ENCODE measurements at places on chromosomes 7 and 10. TPM values are rescaled to one million over a fixed set of nuclear protein-coding genes. Genes with fewer than 3 reads are reported as not detected.

DNA sequence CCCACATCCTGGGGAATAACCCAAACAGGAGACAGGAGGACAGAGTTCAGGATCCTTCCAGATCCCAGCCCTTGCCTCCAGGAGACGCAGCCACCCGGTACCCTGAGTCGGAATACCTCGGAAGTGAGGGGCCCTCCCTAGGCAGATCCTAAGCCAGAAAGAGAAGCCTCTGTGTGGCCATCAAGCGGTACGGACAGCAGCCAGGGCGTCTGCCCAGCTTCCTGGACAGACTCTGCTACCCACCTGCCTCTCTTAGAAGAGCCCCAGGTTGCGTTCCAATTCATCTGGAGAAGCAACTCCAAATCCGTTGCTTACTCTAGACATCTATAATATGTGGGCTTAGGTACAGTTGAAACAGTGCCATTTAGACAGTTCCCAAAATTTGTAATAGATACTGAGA, 220.2 kb upstream of the SH2B2 start:
- no peak for DNase-seq

GRCh38 chr7:38066391-38066790, 111.7 kb upstream of the STARD3NL start:
- DNase-seq, result no peak

GRCh38 chr10:103850572-103850895, 4.8 kb downstream of the SH3PXD2A start:
- DNase-seq, result no peak

GRCh38 chr10:67171970-67172369, 246.1 kb downstream of the LRRTM3 start:
- DNase-seq, result no peak

- no peak for DNase-seq
These were observed 99.6 kb upstream of the CCNY start for GRCh38 chr10:35236739-35237138.

DNA sequence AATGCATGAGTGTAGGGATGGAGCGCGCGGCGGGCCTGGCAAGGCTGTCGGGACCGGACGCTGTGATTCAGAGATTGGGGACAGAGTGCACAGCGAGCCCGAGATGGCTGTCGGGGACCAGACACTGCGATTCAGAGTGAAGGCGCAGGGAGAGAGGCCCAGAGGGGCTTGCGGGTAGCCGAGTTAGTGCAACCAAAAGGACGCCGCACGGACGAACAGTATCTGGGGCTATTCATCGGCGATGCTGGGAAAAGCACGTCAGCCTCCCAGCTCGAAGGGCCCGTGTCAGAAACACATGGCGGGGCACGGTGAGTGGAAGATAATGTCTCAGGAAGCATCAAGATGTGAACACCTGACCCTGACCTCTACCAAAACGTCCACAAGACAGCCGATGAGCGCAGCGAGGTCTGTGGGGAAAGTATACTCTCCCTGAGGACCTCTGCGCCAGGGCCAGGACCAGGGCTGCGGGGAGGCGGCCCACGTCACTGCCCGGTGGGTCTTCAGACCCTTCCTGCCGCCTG, 215.8 kb downstream of the ZMYND11 start:
- DNase-seq, result no peak

DNA sequence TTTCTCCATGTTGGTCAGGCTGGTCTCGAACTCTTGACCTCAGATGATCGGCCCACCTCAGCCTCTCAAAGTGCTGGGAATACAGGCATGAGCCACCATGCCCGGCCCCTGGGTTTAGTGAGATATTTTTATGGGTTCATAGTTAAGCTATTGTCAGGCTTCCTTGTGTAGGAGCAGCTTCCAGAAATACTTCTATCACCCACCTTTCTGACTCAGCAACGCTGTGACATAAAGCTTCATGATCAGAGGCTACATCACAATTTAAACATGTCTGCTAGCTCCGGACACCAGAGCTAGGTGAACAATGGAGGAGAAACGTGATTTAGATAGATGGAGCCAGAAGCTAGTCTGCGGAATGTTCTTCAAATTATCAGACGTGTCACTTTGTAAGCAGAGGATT, 295.8 kb upstream of the LYZL1 start:
- DNase-seq, result no peak

DNA sequence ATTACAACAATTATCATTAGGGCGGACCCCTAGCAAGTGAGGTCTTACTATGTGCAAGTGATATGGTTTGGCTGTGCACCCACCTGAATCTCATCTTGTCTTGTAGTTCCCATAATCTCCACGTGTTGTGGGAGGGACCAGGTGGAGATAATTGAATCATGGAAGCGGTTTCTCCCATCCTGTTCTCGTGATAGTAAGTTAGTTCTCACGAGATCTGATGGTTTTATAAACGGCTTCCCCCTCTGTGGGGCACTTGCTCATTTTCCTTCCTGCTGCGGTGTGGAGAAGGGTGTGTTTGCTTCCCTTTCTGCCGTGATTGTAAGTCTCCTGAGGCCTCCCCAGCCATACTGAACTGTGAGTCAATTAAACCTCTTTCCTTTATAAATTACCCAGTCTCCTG, 96.1 kb upstream of the CDK6 start:
- no peak for DNase-seq

GRCh38 chr10:126350216-126350992, 37.9 kb downstream of the ADAM12 start:
- DNase-seq, result peak; percentile 52

- DNase-seq, result no peak
These were observed 193.1 kb downstream of the WDR37 start for GRCh38 chr10:1249142-1249920.

DNA sequence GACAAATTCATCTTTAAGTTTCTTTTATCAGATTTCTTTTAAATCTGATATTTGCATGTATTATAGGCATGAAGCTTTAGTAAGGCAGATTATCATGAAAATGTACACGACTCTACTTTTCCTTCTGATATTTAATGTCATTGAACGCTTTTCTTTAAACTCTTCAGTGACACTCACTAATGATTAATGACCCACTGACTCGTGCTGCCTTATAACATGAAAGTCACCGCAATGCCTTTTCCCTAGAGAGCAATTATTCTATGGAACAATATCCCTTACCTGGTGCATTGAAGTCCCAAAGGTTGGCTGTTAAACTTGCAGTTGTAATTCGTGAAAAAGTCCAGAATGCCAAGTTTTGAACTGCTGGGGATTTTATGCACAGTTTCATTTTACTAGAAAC, 33.4 kb upstream of the HGF start:
- DNase-seq, result no peak

DNA sequence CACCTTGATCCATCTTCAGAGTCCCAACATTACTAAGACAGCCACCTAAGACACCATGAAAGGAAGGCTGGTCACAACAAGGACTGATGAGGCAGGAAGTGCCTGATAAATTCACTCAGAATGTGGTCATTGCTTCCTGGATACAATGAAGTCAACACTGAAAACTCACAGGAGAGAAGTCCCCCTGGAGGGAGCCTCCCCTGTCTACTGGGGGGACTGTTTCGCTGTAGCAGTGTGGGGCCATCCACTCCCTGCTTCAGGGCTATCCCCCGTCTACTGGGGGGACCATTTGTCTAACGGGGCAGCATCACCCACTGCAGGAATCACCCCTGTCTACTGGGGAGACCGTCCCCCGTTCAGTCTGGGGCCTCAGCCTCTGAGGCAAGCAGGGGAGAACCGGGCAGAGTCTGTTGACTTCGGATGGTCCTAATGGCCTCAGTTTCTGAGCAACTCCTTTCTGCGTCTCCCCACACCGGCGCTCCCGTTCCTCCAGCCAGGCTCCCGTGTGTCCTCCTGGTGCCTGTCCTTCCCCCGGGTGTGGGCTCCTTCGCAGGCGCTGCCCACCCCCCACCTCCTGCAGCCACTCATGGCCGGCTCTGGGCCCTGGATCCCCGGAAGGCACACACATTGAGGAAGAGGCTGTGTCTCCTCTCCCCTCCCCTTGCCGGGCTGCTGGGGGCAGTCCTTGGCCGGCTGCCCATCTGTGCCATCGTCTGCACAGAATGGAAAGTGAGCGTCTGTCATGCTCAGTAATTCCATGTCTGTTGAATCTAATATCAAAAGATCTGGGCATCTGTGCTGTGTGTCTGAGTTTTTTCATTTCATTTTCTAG, 59.9 kb upstream of the DNAJB6 start:
- peak; percentile 72 for DNase-seq

DNA sequence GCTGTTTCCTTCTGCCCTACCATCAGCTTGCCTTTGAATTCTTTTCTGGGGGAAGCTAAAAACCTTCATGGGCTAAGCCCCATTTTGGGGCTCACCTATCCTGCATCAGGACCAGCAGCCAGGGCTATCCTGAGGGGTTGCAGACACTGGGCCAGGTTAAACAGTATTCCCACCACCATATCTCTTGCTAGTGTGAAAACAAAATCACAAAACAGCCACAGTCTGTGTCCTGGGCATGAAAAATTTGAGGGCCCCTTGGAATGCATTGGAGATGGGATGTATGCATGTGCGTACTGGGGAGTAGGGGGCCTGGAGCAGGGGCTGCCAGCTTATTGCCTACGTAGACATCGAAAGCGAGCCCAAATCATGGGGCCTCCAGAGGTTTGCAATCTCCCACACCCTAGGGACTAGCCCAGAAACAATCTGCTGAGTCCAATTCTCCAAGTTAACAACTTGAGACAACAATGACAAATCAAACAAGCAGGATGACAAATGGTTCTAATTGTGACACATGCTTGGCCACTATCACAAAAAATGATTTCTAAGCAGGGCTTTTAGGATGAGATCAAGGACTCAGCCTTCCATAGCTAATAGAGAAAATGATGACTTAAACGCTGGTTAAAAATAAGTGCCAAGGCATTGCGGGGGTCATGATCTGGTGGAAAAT, 557.1 kb downstream of the KCNMA1 start:
- DNase-seq, result no peak

DNA sequence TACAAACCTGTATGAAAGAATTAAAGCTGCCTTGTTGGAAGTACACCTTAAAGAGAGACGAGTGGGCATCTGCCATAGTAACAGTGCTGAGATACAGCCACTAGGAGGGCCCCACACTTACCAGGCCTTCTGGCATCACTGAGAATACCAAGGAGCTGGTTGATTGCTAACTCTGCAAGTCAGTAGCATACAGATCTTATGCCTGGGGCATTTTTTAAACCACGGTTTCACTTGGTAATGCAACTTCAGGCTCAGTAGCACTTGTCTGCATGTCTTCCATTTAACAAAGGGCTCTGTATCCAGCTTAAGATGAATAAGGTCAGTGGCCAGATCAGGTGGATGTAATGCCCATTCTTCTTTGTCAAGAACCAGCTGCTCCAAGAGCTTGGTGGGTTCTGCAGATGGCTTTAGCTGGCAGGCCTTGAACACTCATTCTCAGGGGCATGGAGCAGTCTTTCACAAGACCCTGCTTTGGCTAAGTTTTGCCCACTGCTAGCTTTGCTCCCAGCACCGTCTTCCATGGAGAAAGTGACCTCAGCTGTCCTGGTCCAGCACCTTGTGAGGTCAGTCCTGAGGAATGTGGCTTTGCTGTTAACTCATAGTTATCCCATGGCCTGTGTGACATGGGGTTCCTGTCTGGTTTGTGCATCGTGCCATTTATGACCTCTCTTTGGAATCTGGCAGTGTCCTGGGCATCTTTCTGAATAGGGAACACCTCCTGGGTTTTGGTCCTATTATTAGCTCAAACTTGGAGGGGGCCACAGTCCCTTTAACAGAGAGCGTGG, 68.1 kb downstream of the BMPER start:
- no peak for DNase-seq

DNA sequence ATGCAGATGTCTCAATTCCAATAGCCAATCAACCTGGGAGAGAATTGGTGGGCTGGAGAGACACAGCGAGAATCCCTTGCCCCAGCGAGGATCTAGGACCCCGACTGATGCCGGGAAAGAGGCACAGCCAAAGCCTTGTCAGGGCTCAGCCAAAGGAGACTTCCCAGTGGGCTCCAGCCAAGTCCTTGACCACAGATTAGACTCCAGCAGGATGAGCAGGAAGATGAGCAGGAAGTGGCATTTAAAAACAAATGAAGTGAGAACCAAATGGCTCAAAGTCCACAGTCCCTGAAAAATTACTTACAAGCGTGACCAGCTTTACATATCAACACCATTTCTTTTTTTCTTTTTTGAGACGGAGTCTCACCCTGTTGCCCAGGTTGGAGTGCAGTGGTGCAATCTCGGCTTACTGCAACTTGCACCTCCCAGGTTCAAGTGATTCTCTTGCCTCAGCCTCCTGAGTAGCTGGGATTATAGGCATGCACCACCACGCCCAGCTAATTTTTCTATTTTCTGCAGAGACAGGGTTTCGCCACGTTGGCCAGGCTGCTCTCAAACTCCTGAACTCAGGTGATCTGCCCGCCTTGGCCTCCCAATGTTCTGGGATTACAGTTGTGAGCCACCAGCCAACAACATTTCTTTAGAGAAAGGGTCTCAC, 40.2 kb downstream of the CTBP2 start:
- DNase-seq, result no peak

- DNase-seq, result no peak
These were observed 148.6 kb upstream of the PDE1C start for GRCh38 chr7:32218741-32219288.

- no peak for DNase-seq
These were observed 119.3 kb downstream of the FAM53B start for GRCh38 chr10:124624895-124625294.

DNA sequence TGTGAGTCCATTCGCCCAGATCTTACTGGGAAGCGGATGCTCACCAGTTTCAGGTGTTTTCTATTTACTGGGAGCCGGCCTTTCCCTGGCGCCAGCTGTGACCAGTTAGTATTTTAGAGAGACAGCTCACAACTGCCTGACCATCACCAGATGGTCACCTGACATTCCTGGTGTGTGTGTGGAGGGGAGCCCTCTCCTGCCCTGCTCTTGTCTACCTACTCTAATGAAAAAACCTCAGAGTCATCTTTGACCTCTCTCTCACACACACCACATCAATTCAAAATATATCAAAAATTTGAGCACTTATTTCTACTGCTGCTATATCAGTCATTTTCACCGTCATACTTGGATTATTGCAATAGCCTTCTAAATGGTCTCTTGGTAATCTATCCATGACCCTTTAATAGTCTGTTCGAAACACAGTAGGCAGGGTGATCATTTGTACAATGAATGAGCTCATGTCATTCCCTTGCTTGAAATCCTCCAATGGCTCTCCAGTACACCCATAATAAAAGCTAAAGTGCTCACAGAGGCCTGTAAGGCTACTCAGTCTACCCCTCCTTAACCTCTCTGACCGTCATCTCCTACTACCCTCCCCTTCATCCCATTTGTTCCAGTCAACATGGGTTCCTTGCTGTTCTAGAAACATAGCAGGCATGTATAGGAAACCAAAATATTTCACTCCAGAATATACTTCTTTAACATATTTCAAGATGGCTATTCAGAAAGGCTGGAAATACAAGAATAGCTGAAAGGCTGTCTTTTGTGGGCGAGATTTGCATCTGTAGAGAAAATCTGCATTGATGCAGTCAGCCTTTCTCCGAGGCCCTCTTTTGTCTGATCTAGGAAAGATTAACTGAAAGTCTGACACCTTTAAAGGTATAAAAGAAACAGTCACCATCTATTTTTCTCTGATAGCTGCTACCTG, 17.5 kb upstream of the NT5C3A start:
- no peak for DNase-seq

DNA sequence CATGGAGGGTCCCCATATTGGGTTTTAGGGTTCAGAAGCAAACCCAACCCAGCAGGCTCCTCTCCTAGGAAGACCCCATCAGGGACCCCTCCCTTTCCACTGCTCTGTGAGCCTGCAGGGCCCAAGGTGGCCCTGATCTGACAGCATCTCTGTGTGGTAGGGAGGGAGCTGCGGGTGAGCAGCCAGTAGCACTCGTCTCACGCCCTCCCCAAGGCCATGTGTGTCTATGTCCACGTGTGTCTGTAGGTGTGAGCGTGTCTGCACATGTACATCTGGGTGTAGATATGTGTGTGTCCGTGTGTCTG, 103.5 kb upstream of the FAM20C start:
- no peak for DNase-seq

ATP6V1F gene
- 83.7 TPM for total RNA-seq

OR2A12 gene
- not detected for total RNA-seq

ARHGEF35 gene
- 9.8 TPM for total RNA-seq

CAV1 gene
- total RNA-seq, result 229 TPM

ADIRF gene
- total RNA-seq, result 520 TPM
